Stimulated activated CD8-positive, alpha-beta memory T cell treated with anti-CD3 and anti-CD28 coated beads, Interleukin-4, amount 100 ng/mL, for 4 hours (primary cell): ENCODE measurements at places on chromosomes 5 and 9.

- no peak for DNase-seq
These were observed 129.5 kb downstream of the SLC1A3 start for GRCh38 chr5:36735891-36736290.

GRCh38 chr5:79076819-79077218 is 7.3 kb downstream of the BHMT2 start:
- no peak for DNase-seq

DNA sequence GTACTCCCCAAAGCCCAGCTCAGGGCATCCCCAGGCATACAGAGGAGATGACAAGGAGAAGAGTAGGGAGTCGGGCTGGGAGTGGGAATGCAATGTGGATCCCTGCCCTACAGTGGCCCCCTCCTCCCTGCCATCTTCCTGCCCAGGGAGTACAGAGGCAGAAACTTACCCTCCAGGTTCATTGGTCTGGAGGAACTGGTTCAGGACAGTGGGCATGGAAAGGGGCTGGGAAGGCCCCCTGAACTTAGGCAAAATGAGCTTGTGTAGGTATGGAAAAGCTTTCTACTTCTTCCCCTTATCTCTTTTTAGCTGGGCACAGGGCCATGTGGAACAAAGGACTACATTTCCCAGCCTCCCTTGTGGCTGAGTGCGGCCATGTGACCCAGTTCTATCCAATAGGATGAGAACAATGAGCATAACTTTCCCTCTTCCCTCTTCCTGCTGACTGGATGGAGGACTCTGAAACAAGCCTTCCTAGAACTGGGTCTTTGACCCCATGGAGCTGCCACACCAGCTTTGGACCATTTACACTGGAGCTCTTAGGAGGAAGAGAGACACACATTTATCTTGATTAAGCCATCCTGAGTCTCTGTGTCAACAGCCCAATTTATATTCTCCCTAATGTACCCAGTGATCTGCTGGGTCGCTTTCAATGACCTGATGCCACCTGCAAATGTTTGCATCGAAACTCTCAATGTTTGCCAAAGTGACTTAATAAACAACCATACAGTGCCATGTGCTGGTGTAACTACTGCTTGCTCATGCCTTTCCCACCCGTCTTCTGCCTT is 25.0 kb upstream of the HMCN2 start:
- DNase-seq, result no peak

GRCh38 chr9:12880406-12881015 is 105.7 kb downstream of the LURAP1L start:
- DNase-seq, result no peak
